ENCODE measurements at places on chromosomes 1 and 21.

DNA sequence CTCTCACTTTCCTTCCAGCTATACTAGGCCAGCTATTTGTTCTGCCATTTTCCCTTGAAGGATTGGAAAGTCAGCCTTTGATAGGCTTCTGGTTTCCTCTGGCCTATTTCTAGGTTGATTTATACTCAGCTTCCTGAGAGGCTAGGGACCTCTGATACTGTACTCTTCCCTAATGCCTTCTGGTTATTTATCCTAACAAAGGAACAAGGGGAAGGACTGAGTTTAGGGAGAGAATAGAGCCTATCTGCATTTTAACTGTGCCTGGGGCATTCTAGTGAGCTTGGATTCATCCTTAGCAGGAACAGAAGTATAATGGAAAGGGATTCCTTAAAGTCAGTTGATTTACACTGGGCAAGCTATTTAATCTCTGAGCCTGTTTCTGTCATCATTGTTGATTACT, 11.8 kb upstream of the TMEM39B start:
- DNase-seq = no peak

DNA sequence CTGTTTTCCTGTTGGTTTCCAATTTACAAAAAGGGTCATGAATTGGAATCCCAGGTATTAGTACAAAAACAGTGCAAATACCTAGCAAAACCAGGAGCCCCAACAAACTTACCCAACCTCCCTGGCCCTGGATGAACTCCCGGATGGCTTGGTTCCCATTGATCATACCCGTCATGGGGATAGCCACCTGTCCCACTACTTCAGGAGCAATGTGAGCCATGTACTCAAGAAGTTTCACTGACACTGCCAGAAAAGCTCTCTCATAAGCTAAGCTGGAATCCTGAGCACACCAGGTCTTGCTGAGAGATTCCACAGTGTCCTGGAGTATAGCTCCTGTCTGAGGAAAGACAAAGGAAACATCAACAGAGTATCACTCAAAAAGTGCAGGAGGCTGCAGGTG, 5.7 kb downstream of the BCL2L15 start:
- no peak for DNase-seq

DNA sequence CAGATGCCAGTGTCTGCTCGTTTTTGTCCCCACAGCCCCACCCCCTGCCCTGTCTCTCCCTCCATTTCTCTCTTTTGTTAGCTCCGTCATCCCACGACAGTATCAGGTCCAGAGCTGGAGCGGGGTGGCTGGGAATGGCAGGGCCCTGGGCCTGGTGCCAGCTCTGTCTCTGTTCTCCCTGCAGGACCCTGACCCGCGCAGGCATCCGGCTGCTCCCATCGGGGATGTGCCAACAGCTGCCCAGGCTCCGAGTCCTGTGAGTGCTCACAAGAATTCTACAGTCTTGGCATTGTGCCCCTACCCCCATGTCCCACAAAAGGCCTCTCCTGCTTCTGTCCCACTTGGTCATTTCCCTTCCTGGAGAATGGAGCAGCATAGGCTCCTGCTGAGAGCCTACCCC, 37.4 kb downstream of the UBE2T start:
- DNase-seq = no peak

GRCh38 chr1:14605945-14606344, 7.5 kb downstream of the KAZN start:
- no peak for DNase-seq

- DNase-seq = no peak
Measured at GRCh38 chr1:5727871-5728643, 264.2 kb downstream of the NPHP4 start.

GRCh38 chr1:85850238-85850637, 142.0 kb upstream of the ZNHIT6 start:
- DNase-seq = no peak

- DNase-seq = no peak
Measured at GRCh38 chr1:80846966-80847365, 953.8 kb upstream of the ADGRL2 start.

Measured in stimulated activated CD8-positive, alpha-beta memory T cell treated with anti-CD3 and anti-CD28 coated beads, Interleukin-7, amount 100 ng/mL, for 24 hours (primary cell).